ENCODE measurements at places on chromosomes 13 and 19.
A peak's percentile ranks its signal among the peaks of the same experiment; 100 is the strongest.

DNA sequence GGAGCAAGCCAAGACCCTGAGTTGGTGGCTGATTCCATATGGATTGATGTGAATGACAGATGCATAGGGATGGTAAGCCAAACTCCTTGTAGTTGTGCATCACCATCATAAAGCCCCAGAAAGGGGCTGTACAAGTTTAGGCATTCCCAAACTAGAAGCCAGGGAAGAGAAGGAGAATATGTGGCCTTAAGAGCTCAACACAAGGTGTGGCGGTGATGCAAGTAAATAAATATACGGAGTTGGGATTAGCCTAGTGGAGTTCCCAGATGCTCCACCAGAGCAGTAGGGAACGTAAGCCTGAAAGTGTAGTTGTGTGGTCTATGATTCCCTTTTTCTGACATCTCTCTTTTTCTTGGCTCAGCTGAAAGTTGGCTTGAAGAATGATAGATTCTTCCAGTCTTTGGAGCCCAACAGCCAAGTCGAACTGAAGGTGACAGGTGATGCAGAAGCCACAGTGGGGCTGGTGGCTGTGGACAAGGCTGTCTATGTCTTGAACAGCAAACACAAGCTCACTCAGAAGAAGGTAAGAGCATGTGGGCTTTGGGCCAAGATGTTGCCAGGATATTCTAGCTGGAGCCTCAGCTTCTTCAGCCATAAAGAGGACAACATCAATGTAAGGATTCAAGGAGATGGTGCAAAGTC lies 30.1 kb downstream of the RDH8 start:
- DNase-seq, result no peak

DNA sequence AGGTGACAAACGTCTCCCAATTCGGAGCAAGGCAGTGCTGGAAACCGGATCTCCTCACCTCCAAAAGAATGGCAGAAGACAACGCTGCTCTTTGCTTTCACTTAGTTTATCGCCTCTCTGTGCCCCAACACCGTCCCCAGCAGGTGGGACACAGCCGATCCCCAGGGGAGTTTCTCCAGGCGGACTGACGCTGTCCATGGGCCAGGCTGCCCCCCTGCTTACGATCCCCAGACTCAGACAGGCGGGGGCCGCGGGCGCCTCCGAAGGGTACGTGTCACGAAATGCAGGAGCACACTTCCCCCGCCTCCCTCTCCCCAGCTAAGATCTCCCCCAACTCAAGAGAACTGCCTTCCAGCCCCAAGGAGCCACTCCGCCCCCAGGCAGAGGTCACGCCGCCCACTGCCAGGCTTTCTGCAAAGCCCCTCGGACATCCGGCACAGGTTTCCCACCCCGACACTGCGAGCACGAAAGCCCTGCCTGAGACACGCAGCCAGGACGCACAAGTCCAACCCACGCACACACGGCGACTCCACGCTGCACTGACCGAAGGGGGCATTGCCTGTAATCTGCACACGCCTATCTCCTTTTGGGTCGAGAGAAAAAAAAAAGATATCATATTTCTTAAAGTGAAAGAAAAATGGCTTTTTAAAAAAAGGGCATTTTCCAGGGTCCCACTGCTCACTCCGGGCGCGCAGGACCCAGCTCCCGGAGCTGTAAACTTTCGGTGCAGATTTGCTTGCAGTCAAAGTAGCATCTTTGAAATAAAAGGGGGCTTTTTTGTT lies 2.0 kb downstream of the SPRY2 start:
- DNase-seq, result no peak

GRCh38 chr19:50843701-50844221 lies 10.4 kb upstream of the KLK15 start:
- no peak for DNase-seq

GRCh38 chr13:48405875-48406274 lies 7.0 kb downstream of the LPAR6 start:
- no peak for DNase-seq

DNA sequence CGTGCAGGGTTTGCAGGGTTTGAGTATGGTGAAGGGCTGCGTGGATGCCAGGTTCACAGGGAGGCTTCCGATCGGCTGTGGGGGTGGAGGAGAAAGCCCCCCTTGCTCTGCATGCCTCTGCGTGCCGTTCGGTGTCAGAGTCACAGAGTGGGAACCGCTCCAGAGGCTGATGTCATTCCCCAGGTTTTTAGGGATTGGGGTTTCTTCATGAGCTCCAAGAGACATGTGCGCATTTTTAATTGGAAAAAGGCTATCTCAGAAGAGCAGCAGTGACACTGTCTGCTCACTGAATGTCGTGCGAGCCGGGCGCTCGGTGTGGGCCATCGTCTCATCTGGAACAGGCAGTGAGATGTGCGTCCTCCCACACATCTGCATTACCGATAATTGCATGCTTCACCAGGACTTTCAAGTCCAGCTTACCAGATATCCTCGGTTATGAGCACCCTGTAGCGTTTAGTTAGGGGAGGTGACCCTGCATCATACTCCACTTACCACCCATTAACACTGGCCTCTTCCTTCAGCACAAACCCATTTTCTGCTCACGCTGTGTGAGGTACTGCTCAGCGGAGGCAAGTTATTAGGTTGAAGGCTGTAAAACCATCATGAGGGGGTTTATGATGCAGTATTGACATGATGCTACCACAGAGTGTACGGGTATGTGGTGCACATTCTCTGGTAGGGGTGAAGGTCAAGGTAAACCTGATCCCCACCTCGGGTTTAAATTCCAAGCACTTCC lies 1.7 kb downstream of the MCF2L start:
- no peak for DNase-seq

GRCh38 chr13:91375116-91375729 lies 23.2 kb upstream of the GPC5 start:
- no peak for DNase-seq

DNA sequence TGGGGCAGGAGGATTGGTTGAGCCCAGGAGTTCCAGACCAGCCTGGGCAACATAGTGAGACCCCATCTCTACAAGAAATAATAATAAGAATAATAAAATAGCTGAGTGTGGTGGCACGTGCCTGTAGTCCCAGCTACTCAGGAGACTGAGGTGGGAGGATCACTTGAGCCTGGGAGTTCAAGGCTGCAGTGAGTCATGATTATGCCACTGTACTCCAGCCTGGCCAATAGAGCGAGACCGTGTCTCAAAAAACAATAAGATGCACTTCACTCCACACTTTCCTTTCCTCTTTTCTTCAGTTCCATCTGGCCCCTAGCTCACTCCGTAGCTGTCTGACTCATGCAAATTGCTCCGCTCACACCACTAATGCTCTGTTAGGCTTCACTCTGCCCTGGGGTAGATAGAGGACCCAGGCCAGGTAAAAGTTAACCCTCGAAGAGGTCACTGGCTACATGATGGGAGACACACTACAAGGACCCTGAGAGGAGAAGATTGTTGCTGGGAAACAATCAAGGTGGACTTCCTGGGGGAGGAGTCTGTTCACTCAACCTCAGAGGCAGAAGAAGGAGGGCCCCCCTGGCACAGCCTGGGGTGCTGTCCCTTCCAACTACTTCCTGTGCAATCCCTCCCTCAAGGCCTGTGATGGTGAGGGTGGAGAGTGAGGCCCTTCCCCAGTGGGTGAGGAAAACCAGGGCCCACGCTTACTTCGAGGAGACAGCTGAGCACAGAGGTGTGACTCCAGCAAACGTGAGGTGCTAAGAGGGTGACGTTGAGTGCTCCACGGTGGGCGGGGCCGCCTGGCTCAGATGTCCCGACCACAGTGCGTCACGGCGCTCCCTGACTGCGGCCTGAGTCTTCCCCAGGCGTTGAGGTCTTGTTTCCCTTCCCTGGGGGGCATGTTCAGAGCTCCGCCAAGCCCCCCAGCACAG lies 8.8 kb upstream of the TNFSF9 start:
- DNase-seq, result no peak

- DNase-seq, result no peak
Observed at GRCh38 chr19:23526302-23526701, 131.0 kb upstream of the ZNF91 start.

- DNase-seq, result no peak
Observed at GRCh38 chr13:102817907-102818306, 19.0 kb downstream of the BIVM start.

GRCh38 chr13:44296856-44297255 lies 76.8 kb upstream of the SERP2 start:
- DNase-seq, result no peak

- no peak for DNase-seq
Observed at GRCh38 chr13:48818495-48819356, 157.0 kb upstream of the FNDC3A start.

DNA sequence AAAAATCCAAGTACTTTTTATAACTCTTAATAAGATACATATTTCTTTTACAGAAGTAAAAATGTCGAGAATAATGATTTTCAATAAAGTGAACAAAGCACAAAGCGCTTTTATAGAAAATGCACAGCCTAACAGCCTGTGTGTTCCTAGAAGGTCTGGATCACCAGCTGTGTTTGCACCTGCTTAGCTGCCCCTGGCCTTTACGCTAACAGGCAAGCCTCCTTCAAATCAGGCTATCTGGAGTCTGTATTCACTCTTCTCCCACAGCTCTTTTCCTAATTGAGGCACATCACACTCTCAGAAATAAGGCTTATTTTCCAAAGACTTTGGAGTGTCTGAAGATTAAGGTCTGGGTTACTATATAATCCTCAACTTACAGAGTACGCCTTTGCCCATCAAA lies 183.1 kb downstream of the LHFPL6 start:
- no peak for DNase-seq

- DNase-seq, result no peak
Observed at GRCh38 chr19:5036698-5037563, 68.0 kb downstream of the KDM4B start.

- DNase-seq, result peak; percentile 7
Observed at GRCh38 chr19:32404933-32405430, 588 bp upstream of the DPY19L3 start.

- DNase-seq, result no peak
Observed at GRCh38 chr19:55700813-55701212, 25.8 kb downstream of the EPN1 start.

DNA sequence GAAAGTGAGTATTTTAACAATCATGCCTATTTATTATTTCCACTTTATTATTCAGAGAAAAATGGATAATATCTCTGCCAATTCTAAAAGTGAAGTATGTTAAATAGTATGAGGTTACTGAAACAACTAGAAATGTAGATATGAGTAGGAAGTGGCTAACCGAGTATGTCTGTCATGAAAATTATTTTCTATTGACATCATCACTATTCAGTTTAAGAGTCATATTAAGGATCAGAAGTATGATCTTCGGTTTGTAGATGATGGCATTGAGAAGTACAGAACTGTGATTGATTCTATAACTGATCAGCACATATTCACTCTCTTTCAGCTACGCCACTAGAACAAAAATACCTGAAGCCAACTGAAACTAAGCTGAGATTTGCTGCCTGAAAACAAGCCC lies 146.4 kb upstream of the SLITRK5 start:
- DNase-seq, result no peak

- peak; percentile 68 for DNase-seq
Observed at GRCh38 chr19:53906211-53907192, 2.6 kb upstream of the CACNG7 start.

DNA sequence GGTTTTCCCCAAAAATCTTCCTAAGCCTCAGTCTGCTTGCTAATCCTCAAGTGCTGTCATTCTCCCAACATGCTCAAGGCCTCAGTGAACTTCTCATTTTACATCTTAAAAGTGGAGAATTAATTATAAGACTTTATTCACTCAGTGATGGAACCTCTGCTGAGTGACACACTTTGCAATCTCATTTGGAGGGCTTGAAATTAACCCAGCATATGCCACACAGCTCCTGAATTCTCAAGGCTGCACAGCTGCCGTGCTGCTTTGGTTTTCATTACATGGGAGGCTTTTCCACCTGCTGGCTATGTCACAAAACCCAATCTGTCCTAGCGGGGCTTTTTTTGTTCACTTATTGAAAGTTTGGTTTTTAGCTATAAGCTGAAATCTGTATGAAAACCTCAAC lies 28.3 kb upstream of the SERPINE3 start:
- DNase-seq, result no peak

DNA sequence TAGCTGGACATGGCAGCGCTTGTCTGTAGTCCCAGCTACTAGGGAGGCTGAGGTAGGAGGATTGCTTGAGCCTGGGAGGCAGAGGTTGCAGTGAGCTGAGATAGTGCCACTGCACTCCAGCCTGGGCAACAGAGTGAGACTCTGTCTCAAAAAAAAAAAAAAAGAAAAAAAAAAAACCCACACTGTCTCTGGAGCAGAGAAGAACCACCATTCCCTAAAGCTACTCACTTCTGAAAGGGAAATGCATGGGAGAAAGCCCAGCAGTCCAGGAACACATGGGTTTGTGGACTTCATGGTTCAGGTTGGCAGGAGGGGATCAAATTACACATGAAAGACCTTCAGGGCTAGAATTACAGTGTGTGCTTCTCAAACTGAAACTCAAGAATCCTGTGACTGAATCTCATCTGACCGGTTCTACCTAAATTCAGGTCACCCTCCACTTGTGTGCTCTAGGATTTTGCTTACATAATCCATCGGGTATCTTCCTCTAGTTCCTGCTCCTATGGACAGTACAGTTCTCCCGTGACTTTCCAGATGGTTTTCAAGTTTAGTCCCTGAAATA lies 30.2 kb upstream of the CPB2 start:
- DNase-seq, result no peak

DNA sequence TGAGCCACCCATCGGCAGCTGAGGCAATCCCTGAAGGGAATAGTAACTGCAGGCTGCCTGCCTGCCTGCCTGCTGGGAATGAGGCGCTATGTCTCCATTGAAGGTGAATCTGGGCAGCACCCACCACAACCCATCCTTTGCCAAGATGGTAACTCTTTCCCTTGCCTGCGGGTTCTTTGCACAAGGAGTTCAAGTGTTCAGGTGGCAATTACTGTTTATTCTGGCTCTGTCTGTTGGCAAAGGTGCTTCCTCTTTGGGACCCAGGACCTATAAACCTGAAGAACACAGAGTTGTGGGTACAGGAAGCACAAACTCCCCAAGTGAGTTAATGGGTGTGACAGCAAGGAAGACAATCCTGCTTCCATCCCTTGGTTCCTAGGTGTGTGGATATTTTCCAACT lies 448.1 kb upstream of the ZNF507 start:
- DNase-seq, result no peak

- peak; percentile 7 for DNase-seq
Observed at GRCh38 chr19:36528921-36529518, 949 bp upstream of the ZNF260 start.

- no peak for DNase-seq
Observed at GRCh38 chr19:2032296-2032941, 16.9 kb upstream of the BTBD2 start.

- no peak for DNase-seq
Observed at GRCh38 chr19:41334793-41335192, 18.9 kb downstream of the TGFB1 start.

DNA sequence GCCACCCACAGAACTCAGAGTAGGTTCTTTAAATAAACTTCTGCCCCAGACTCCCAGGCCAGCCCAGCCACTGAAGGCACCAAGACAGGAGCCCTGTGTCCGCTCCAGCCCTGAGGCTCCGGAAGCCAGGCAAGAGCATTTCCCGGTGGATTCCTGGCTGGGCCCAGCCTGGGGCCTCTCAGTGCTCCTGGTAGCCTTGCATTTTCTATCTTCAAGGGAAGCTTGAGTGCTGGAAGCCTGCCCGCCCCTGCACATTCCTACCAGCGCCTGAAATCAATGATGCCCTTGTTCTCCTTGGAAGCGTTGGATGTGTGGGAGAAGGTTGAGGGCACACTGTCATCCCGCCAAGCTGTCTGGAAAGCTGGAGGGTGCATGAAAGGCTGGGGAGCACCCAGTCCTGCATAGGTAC lies 70.3 kb downstream of the ALOX5AP start:
- DNase-seq, result no peak
